Mesendoderm (in vitro differentiated cells): ENCODE measurements at places on chromosomes 12 and 14.
A peak's percentile ranks its signal among the peaks of the same experiment; 100 is the strongest.

DNA sequence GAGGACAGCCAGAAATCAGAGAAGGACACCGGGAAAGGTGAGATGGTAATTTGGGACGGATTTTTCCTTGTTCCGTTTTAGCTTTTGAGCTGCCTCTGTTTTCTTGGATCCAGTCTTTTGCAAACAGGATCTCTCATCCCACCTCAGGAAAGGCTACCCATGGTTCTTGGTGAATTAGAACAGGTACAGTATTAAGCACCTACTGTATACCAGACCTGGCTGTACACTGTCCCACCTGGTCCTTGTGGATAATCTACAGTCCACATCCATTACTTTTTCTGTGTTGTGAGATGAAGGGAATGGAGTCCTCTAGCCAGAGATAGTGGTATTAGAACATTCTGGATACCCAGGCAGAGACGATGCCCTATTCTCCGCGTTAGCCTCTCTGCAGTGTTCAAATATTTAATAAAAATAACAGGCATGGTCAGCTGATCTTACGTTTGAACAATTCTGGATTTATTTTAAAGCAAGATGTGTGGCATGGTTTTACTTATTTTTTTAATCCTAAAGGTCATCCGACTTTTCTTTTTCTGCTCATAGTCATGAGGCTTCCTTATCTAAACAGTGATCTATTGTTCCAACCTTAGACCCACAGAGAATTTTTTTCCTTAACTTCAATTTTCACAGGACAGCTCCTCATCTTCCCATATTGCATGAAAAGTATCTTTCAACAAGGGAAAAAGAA is 18.8 kb downstream of the PLXNC1 start:
- no peak for DNase-seq

- peak; percentile 98 for DNase-seq
Measured at GRCh38 chr14:20970983-20971704, 15.9 kb downstream of the RNASE2 start.

- peak; percentile 80 for DNase-seq
Measured at GRCh38 chr14:33938131-33938949, 12.5 kb downstream of the EGLN3 start.

DNA sequence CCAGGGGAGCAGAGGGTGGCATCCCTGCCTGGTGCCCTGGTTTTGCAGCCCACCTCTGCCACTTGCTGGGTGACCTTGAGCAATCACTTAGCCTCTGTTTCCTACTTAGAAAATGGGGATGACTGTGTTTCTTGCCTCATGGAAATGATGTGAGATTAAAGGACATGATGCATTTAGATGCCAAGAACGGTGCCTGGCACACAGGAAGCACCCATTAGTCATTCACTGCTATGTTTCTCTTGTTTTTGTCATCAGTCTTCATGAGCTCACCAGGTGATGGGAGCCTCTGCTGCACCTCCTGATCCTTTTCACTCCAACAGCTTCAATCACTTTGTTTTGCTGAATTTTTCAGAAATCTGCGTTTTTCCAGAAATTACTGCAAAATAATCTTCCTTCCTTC is 23.6 kb upstream of the ATF1 start:
- no peak for DNase-seq

DNA sequence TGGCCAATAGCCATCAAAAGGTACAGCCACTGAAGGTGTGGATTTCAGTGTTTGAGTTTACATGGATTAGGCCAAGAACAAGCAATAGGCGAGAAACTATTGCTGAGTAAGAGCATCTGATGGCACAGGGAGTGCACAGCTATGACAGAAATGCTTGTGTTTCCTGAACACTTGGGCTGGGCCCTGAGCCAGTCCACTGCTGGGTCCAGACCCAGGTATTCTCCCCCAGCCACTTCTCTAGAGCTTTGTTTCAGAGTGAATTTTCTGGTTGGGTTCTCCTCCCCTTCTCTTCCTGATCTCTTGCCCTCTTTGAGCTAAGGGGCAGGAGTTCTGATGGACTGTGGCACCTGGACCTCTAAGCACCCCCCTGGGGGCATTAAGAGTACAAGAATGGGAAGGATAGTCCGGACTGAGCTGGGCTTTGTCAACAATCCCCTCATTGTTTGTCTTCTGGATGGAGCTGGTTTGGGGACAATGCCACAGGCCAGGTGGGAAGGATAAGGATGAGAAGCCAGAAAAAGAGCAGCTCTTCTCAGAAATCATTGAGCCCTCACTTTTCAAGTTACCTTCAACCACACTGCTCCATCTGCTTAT is 8.3 kb downstream of the HOXC5 start:
- DNase-seq, result no peak

GRCh38 chr14:105844047-105844630 is 317.8 kb downstream of the TMEM121 start:
- DNase-seq, result no peak

- peak; percentile 69 for DNase-seq
Measured at GRCh38 chr12:98939350-98939749, 294.3 kb downstream of the APAF1 start.
